ENCODE measurements at places on chromosomes 2 and 18.

DNA sequence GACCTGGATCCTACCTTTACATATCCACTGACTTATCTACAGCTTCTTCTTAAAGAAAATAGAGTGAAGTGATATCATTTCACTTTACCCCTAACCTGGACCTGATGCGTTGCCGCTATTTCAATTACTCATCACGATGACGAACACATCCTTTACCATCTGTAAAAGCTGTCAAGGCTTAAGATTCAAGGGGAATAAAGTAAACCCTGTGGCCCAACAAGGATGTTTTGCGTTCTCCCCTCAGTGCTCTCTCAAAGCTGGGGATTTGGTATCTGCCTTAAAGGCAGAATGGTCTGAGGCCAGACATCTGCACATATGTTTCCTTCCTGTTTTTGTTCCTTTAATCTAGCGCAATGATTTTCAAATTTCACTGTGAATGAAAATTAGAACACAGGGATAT, 100.1 kb upstream of the KLF7 start:
- DNase-seq: no peak

- no peak for DNase-seq
Measured at GRCh38 chr2:128812183-128812940, 493.7 kb upstream of the HS6ST1 start.

GRCh38 chr18:48806551-48807261, 144.1 kb downstream of the SMAD7 start:
- DNase-seq: no peak

DNA sequence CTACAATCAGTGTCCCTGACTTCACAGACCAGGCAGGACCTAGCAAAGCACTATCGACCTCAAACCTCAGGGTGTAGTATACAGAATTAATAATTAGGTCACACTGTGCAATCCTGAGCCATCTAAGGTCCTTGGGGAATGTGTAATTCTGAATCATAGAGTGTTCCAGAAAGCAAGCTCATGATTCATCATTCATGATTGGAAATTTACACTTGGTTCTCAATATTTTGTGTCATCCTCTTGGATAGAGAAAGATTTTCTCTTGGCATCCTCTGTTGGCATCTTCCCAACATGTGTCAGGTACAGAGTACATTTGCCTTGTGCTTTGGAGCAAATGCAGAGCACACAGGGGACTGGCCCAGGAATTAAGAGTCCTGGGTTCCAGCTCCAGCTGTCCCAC, 245.0 kb upstream of the NT5C1B start:
- no peak for DNase-seq

GRCh38 chr18:37481072-37481471, 84.5 kb downstream of the CELF4 start:
- no peak for DNase-seq

DNA sequence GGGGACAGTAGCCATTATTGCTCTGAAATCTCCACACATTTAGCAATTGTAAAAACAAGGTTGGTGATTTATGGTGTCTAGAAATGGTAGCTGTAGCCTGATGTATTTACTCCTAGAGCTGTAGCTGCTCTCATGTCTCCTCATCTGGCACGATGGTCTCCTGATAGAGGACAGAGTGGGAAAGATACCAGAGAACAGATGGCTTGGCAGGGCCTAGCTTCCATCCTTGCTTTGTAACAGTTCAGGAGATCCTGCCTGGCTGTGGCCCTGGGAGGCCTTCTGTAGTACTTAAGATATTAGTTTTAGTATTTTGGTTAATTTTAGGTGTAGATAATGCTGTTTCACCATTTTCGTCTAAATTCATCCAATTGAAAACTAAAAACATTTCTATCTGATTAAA, 6.7 kb downstream of the ATG16L1 start:
- no peak for DNase-seq

- DNase-seq: no peak
Measured at GRCh38 chr2:21924640-21925285, 801.0 kb downstream of the TDRD15 start.
